Stimulated activated naive CD8-positive, alpha-beta T cell treated with anti-CD3 and anti-CD28 coated beads, Interleukin-15, amount 100 ng/mL, for 72 hours (primary cell): ENCODE measurements at places on chromosomes 11 and 22.

- DNase-seq: no peak
Observed at GRCh38 chr22:48098921-48099245, 1336.4 kb downstream of the TBC1D22A start.

DNA sequence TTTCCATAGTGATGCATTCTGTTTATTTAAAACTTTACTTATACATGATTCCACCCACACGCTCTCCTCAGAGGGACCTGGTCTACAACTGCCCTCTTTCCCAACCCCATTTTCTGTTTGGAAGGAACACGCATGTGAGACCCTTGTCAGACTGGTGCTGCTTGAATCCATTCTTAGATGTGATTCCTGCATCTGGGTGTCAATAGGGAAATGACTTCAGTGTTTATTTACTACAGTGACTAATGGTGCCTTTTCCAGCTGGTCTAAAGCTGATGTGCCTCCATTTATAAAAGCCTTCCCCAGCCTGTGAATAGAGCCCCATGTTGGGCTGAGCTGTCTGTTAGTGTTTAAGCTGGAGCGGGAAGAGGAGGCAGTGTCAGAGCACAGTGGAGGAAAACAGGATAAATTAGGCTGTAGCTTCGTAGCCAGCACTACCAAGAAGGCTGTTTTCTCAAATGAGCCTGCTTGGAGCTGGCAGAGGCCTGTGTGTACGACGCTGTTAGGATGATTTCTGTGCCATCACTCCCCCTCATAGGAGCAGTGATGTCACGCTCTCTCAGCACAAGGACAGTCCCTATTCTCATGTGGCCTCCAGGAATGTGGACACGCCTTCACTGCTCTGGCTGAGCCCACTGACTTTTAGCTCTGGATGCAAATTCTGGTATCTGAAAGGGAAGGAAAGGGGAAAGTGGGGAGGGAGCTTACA lies 18.9 kb upstream of the C11orf96 start:
- DNase-seq: no peak

DNA sequence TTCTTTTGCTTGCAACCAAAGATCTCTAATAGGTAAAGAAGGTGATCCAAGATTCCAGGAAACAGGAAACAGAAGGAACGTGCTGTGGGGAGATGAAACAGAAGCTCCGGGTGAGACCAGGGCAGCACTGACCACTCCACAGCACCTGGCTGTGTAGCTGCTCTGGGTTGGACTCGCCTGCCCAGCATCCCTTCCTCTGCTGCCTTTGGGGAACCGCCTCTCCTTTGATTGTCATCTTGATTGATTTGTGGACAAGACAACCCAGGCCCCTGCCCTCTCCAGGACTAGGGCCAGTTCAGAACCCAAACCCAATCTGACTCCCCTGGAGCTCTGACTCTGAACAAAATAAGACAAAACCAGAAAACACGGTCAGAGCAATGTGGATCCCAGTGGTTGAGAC lies 14.7 kb upstream of the APOBEC3A start:
- no peak for DNase-seq

GRCh38 chr11:15774388-15774939 lies 581.9 kb downstream of the SOX6 start:
- DNase-seq: no peak

DNA sequence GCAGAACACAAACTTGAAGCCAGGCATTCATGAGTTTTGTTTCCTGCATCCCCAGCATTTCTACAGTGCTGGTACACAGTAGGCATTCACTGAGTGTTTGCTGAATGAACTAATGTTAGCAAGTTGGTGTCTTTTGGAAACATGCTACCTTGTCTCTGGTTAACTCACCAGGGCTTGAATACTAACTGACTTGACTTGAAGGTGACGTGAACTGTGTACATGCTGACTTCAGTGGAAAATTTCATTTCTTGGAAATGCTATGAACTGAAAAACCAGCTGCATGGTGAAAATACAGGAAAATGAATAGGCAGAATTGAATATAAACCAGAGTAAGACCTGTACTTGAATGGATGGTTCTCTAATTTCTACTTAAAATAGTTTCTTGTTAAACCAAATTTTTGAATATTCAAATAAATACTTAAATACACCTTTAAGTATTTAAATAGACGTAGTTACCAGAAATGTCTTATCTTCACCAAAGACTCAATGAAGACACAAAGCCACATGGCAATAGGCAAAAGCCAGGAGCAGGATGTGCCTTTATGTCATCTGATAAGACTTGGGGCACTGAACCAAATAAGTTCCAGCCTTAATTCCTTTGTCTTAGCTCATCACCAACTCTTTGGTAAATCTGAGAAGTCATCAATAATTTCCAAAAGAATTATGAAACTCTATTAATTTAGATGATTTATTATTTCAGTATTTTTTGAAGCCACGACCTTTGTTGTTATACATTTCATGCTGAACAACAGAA lies 39.7 kb upstream of the POU2AF2 start:
- no peak for DNase-seq

GRCh38 chr11:21794306-21794705 lies 398.6 kb upstream of the ANO5 start:
- no peak for DNase-seq

GRCh38 chr22:38461057-38461413 lies 6.0 kb upstream of the KCNJ4 start:
- no peak for DNase-seq

DNA sequence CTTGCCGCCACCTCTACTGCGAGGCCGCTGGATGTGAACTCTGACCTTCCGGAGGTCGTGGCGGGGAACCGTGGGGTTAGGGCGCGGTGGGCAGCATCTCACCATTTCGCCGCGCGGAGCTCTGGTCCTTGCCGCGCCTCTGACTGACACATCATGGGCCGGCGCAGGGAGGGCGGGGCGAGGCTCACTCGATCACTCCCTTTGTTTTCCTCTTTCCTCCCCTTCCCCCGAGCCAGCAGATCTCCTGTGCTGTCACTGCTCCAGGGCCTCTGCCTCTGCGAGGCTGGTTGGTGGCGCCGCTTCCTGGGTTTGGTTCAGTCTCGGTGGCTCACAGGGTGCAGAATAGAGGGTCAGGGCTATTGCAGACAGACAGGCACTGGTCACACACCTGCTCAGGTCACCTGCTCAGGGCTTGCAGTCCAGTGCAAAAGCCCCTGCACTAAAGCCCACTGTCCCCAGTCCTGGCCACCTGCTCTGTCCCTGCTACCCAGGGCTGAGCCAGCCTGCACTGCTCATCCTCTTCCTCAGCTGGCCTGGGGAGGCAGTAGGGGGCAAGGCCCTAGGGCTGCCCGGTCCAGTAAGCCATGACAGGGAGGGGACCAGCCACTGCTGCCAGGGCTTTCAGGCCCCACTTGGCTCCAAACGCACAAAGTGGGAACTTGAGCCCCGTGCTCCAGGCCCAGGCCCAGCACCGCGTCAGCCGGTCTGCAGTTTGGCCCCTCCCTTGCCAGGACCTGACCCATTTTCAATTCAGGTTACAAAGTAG lies 36.2 kb downstream of the PISD start:
- no peak for DNase-seq
